ENCODE measurements at places on chromosomes 3 and 15.

DNA sequence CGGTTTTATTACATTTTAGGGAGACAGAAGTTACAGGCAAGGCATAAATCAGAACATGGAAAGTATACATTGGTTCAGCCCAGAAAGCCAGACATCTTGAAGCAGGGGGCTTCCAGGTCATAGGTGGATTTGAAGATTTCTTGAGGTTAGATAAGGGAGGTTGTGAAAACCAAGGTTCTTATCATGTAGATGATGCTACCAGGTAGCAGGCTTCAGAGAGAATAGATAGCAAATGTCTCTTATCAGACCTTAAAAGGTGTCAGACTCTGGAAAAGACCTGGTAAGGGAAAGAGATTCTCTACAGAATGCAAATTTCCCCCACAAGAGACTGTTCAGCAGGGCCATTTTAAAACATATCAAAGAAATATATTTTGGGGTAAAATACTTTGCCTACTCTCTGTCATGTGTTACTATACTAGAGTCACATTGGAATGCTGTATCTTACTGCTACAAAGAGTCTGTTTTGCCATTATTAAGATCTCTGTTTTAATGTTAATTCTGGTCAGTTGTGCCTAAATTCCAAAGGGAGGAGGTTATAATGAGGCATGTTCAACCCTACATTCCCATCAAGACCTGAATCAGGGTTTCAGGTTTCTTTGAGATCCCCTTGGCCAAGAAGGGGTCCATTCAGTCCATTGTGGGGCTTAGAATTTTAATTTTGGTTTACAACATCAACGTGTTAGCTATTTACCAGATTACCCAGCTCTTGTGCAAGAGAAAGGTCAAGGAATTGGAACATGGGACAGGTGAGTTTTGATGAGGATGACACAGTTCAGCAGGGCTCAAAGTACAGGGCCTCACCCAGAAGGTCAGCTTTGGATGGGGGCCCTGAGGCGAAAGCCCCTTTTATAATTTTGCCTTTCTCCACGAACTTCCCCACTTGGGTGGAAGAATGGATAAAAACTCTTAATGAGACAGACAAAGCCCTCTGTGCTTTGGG is 36.0 kb upstream of the LYZL4 start:
- no peak for DNase-seq

DNA sequence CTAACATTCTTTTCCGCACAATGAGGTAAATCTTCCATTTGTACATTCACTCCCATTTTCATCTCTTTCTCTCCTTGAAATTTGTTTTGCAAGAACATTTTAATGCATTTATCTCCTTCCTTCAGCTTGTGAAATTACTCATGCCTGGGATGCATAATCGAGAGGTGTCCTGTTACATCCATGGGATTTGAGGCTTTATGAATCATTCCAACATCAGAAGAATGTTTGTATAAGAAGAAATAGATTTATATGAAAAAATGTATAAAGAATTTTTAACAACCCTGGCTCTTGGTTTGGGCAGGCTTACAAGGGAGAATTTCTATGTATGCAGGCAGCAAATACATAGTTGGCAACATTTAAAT is 93.2 kb upstream of the MBNL1 start:
- DNase-seq: no peak

DNA sequence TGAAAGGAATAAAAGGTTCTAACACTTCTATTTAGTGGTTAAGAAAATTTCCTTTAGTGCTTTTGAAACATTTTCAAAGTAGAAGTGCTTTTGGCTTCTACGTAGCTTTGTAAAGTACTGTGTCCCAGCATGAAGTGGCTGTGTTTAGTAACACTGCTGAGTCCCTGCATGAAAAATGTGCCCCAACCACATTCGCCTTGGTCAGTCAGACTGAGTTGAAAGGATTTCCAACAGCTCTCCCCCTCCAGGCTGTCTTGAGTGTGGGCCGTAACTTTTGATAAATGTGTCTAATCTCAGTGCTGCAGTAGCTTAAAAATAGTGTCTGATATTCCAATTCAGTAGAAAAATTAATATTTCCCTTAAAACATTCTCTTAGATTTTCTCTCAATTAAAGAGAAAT is 115.0 kb downstream of the NR1D2 start:
- DNase-seq: no peak

- DNase-seq: no peak
These were observed 19.2 kb downstream of the GYG1 start for GRCh38 chr3:149010504-149010951.

DNA sequence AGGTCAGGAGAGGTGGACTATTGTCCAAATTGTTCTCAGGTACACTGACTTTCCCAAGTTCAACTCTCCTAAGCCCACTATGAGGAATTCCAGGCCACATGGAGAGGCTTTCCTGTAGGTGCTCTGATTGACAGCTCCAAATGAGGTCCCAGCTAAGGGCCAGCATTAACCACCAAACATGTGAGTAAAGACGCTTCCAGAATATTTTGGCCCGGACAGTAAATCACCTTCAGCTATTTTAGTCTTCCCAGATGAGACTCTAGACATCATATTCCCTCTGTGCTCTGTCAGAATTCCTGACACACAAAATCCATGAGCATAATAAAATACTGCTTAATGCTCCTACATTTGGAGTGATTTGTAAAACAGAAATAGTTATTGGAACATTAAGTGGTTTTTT is 135.5 kb downstream of the TGFBR2 start:
- DNase-seq: no peak

GRCh38 chr3:37198996-37199395 is 24.6 kb upstream of the LRRFIP2 start:
- DNase-seq: no peak

GRCh38 chr3:13954741-13955483 is 75.0 kb upstream of the WNT7A start:
- no peak for DNase-seq

DNA sequence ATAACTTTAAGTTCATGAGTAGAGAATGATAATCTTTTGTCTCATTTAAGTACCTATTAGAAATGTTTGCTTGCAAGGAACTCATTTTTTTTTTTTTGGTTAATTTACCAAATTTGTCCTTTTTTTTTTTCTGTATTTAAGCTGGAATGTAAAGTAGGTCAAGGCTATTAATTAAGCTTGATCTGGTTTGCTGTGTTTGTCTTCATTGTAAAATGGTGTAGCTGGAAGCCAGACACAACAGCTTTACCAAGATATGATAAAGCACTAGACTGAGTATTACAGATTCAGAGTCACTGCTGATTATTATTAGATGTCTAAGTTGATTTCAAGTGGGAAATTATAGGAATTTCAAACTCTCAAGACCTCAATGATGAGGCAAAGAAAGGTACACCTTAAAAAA is 15.0 kb upstream of the ZPLD1 start:
- DNase-seq: no peak

- peak; percentile 85 for DNase-seq
These were observed 507 bp upstream of the GOLIM4 start for GRCh38 chr3:168096210-168096652.

GRCh38 chr15:39783244-39783820 is 691 bp upstream of the FSIP1 start:
- DNase-seq: no peak

DNA sequence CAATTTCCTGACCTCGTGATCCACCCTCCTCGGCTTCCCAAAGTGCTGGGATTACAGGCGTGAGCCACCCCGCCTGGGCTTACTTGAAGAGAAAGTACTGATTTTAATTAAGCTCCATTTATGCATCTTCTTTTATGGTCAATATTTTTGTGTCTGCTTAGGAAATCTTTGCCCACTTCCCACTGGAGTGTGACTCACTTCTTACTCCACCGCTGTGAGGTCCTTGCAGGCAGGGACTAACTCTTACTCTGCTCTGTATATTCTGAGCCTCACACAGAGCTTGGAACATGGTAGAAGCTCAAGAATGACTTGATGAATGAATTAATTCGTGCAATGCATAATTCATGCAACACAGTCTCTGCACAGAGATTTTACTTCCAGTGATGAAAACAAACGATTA is 2.9 kb upstream of the TM4SF19 start:
- DNase-seq: no peak

DNA sequence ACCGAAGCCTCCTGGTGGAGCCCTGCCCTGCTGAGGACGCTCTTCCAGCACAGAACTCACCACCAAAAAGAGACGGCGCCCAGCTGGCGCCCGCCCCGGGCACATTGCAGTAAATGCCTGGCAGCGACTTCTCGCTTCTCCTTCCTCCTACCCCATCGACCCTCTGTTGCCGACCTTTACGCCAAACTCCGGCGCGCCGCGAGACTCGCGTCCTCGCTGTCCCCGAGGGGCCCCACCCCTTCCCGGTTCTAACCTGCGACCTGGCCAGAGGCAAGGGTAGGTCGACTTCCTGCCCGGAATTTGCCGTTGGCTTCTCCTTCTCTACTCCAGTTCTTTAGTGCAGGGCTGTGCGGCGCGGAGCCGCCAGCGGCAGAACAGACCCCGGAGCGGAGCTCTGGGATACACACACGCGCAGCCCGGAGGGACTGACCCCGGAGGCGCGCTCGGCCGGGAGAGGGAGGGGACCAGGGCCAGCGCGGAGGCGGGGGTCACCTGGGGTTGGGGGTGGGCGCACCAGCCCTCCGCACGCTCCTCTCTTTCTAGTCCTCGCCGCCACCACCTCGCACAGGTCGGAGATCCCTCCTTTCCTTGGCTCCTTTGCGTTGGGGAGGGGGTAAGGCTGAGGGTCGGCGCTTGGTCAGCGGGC is 226.6 kb upstream of the AZI2 start:
- peak; percentile 30 for DNase-seq

GRCh38 chr3:107413264-107413663 is 36.0 kb downstream of the CCDC54 start:
- no peak for DNase-seq

- no peak for DNase-seq
These were observed 1.2 kb upstream of the FEZF2 start for GRCh38 chr3:62374341-62375218.

DNA sequence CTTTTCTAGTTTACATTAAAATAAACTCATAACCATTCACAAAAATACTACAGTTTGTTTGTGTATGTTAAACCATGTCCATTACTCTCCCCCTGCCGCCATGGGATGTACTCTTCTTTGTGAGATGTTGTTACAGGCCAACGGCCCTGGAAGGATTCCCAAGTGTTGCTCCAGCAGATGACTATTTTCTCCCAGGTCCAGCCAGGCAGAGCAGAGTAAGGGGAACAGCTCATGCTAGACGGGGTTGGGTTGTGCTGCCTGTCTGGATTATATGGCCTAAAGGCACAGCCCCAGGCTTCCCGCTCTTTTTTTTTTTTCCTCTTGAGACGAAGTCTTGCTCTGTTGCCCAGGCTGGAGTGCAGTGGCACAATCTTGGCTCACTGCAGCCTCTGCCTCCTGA is 24.5 kb upstream of the SLCO2A1 start:
- no peak for DNase-seq

DNA sequence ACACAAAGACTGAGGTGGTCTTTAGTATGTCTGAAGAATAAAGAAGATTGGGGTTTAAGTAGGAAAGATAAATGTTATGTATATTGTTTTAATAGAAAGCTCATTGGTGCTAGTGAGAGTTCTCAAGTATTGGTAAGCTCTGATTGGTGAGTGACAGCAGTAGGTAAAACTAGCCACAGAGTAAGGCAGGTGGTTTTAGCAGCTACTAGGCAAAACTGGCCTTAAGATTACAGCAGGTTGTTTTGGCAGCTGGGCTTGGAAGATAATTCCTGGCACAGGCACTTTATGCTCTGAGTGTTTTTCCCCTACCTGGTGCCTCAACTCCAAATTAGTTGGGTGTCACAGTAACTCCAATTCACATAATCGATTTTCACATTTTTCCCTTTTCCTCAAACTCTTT is 66.3 kb downstream of the STAG1 start:
- no peak for DNase-seq

GRCh38 chr3:65714134-65714533 is 324.6 kb downstream of the MAGI1 start:
- no peak for DNase-seq

GRCh38 chr3:189771842-189772450 is 140.8 kb downstream of the TP63 start:
- DNase-seq: no peak

DNA sequence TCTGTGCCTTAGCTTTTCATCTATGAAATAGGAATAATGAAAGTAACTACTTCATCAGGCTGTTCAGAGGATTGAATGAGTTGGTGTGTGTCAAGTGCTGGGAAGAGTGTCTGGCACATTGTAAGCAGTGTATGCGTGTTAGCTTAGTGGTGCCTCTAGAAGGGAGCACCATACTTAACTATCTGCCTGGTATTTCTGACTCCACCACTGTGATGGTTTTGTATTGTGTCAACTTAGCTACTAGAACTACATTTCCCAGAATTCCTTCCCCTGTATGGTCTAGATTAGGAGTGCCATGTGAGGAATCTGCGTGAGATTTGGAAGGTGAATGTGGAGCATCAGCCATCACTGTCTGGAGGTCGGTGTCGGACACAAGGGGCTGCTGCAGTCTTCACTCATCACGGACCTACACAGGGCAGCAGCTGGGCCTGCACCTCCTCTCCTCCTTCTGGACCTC is 115.4 kb upstream of the GALNT15 start:
- no peak for DNase-seq

GRCh38 chr3:177527182-177527581 is 329.9 kb upstream of the TBL1XR1 start:
- DNase-seq: no peak

DNA sequence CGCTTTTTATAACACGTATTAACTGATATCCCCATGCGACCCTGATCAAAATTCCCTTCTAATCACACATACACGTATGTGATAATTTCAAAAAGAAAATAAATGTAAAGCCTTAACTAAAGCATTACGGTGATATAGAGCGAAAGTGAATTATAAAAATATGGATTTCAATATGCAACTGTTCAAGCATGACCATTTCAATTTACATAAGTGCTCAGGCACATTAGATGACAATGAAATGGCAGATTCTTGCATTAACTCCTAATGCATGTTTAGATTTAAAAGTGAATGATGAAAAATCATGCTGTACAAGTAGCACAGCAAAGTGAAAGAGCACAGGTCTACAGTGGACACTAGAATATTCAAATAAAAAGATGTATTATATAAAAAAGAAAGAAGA is 140.1 kb downstream of the MYLK start:
- DNase-seq: no peak

DNA sequence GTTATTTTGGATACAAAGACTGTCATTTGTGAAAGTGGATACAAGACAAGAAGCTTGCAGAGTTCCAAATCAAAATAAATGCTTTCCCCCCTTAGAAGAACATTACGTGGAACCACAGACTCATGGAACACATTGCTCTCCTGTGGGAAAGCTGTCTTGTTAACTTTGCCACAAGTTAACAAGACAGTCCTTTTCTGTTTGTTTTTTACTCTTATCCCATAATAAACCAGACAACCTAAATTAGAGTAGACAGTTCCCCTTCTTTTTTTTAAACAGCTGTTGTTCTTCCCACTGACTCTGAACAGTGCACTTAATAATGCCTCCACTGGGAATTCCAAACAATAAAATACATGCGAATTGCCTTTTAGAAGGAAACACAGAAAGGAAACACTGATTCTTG is 255.3 kb upstream of the UBE2E2 start:
- no peak for DNase-seq

- no peak for DNase-seq
These were observed 422.2 kb upstream of the SGO1 start for GRCh38 chr3:20608054-20608738.

GRCh38 chr3:187336322-187336721 is 31.9 kb upstream of the RTP4 start:
- DNase-seq: no peak
